ENCODE measurements at places on chromosomes 12 and 14. TPM values are rescaled to one million over a fixed set of nuclear protein-coding genes. Genes with fewer than 3 reads are reported as not detected.

Gene HOXC10
- total RNA-seq = 3.8 TPM

Gene GLIPR1L1
- not detected for total RNA-seq

Gene GPR137C
- total RNA-seq = 0.06 TPM

Gene FAM181A
- not detected for total RNA-seq

Gene RFC5
- total RNA-seq = 39.2 TPM

Gene C12orf75
- 135 TPM for total RNA-seq

Gene SOX5
- total RNA-seq = not detected

Gene KERA
- not detected for total RNA-seq

Gene ZNF268
- 12.9 TPM for total RNA-seq

All from A549 treated with Mapracorat at 1 μM for 4 hours (cell line).